G401 (cell line): ENCODE measurements at places on chromosomes 4 and X.
A peak's percentile ranks its signal among the peaks of the same experiment; 100 is the strongest.

GRCh38 chr4:132097041-132097440, 1052.1 kb upstream of the PCDH10 start:
- no peak for DNase-seq

DNA sequence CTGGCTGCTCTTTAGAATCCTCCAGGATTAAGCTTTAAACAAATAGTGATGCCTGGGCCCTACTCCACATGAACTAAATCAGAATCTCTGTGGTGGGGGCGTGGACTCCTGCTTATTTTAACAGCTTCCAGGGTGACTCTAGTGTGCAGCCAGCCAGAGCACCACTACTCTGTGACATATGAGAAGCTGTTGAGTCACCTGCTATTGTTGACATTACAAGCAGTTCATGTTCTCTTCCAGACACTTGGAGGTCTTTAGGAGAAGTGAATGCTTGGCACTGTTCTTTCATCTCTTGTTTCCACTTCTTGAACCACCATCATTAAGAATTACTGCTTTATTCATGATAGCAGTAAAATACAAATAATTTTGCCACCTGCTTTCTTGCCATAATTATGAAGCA, 426 bp upstream of the C4orf51 start:
- DNase-seq: no peak

- peak; percentile 79 for DNase-seq
Observed at GRCh38 chrX:153523269-153523668, 5.8 kb downstream of the ATP2B3 start.

GRCh38 chr4:183589461-183590099, 69.4 kb downstream of the RWDD4 start:
- no peak for DNase-seq

DNA sequence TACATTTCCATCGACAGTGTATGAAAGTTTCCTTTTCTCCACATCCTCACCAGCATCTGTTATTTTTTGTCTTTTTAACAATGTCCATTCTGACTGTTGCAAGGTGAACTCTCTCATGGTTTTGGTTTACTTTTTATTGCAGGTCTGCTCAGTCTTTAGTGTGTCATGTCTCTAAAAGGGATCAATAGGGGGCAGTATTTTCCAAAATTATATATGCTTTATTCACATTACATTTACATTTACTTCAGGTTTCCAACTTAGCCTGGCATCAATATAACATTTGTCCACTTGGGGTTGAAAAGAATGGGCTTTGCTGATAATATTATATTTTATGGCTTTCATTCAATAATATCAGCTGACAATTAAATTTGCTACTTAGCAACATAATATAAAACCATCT, 265.0 kb upstream of the SLITRK2 start:
- DNase-seq: no peak

DNA sequence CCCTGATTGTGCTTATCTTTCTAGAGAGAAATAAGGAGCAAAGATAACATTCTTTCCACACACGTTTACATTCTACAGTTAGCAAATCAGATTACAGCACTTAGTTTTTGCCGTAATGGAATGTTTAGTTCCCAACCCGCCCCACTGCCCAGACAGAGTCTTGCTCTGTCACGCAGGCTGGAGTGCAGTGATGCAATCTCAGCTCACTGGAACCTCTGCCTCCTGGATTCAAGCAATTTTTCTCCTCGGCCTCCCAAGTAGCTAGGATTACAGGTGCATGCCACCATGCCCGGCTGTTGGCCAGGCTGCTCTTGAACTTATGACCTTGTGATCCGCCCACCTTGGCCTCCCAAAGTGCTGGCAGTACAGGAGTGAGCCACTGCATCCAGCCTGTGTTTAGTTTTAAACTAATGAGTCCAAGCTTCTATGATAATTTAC, 8.4 kb upstream of the PRPS1 start:
- DNase-seq: no peak

GRCh38 chrX:151816934-151817333, 82.4 kb downstream of the CNGA2 start:
- no peak for DNase-seq

DNA sequence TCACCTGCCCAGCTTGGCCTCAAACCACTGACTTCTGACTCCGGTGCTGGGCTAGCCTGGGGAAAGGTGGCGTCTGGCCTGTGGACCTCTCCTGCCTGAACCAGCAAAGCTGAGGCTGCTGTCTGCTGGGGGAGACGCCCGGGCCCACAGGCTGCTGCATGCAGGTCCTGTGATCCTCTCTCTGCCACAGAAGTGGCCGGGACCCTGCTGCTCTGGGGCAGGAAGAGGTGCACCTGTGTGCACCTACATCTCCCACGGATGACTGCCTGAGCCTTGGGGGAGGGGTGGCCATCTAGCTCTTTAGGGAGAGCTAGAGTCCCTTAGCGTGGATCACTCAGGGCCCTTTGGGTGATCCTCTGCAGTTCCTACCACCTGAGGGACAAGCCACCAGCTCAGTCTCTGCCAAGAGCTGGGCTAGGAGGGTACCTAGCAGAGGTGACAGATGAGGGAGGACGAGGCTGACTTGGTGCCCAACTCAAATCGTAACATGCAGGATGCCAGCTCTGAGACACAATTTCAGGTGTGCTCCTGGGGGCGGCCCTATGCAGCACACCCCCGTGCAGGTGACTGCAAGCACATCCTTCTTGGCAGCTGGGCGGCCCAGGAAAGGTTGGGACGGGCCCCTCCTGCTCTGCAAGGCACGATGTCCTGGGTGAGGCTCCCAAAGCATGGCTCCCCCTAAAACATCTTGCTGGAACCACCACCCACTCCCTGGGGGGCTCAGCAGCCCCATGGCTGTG, 22.5 kb downstream of the LETM1 start:
- no peak for DNase-seq

DNA sequence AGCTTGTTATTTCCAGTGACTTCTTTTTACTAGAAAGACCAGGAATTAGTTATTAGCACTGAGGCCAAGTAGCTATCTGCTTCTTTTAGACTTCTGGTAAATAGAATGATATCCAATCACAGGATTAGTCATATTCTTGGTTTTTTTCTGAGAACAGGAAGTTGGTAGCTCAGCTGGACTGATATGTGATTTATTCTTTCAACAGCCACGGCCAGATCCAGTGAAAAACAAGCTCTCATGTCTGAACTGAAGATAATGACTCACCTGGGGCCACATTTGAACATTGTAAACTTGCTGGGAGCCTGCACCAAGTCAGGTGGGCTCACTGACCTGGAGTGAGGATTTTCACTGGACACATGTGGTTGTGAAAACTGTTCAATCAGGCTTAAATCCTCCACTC, 48.6 kb downstream of the PDGFRA start:
- DNase-seq: no peak

DNA sequence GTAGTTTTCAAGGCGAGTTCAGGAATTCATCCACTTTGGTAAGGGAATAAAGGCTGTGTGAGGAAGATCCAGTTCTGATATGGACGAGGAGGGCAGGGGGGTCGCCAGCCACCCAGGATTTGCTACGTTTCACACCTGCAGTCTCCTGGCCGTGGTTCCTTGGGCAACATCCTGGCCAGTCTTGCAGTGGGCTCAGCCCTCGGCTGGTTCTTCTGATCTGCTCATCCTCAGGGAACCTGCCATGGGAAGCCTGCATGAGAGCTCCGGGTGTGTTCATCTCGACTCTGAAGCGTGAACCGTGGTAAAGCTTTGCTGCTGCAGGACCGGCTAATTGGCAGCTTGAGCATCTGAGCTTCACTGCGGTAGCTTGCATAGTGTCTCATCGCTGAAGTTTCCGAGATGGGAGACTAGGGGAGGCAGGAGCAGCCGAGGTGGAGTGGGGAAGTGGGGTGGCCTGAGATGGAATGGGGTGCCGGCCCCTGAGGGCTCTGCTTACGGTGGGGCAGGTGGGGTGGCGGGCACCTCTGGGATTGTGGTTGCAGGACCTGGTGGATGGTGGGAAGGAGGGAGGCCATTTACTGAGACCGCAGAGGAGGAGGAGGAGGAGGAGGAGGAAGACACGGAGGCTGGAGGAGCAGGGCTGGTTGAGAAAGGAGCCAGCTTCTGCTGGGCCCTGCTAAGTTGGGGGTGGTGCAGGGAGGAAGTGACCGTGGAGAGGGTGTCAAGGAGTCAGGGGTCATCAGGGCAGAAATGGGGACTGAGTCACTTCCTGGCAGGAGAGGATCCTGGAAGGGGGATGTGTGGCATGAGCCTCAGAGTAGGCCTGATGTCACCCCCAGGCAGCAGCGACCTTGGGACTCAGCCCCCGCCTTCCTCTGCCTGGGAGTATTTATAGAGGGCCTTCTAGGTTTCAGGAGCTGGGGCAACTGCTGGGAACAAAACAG, 213.1 kb upstream of the PSAPL1 start:
- DNase-seq: no peak

DNA sequence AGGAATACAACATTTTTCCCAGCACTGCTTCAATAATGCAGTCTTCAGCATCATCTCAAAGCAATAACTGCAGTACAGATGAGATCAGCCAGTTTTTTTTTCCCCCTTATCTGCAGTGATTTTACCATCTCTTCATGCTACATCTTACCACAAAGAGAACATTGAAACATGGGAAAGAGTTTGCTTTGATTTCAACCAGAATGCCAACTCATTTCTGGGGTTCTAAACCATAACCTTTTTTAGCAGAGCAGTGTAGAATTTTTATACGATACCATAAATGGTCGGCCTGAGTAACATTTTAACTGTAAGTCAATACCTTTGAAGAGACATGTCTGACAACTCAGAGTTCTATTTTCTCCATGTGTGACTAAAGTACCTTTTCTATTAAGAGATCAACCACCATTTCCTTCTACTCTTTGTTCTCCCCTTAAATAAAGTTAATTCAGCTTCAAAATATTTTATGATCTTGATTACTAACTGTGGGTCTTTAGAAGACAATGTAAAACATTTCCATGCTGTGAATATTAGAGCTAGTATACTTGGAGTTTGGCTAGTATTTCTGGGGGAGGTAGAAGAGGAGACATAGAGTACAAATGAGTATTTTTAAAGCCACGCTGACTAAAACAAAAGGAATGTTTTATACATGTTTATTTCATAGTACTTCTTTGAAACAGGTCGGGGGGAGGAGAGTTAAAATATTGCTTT, 69.1 kb downstream of the TET2 start:
- no peak for DNase-seq

DNA sequence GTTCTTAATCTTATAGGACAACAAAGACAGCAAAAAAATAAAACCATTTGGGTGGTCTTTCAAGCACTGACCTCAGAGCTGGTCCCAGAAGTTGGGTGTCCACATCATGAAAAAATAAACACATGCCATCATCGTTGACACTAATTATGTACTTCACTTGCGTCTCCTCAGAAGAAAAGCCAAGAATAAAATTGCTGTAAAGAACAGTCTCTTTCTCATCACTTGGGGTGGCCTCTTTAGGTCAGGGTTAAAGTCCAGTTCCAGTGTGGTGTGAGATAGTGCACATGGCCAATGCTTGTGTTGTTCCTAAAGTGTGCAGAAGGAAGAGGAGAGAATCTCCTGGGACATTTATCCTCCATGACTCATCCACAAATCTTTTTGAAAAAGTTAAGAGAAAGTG, 49.5 kb upstream of the IBSP start:
- no peak for DNase-seq

DNA sequence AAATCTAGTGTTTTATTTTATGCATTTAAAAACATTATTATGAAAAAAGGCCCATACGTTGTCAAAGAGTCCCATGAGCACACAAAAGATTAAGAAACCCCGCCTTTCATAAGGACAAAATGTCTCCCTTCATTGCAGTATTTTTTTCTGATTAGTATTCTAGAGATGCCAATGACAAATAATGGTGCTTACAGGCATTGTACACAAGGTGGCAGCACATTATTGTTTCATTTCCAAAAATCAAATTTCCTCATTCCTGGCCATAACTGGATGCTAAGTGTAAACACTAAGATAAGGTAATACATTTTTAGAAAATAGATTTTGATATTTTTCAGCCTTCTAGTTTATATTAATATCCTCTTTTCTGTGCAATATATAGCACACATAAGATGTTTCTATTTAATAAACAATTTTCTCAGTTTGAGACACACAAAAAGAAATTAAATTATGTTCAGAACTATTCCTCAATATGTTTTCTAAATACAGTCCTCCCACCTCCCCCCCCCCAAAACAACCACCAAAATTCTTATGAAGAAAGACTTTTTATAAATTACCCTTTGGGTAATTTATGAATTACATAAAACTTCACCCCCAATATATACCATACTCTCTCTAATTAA, 47.7 kb downstream of the TIGD2 start:
- peak; percentile 86 for DNase-seq

DNA sequence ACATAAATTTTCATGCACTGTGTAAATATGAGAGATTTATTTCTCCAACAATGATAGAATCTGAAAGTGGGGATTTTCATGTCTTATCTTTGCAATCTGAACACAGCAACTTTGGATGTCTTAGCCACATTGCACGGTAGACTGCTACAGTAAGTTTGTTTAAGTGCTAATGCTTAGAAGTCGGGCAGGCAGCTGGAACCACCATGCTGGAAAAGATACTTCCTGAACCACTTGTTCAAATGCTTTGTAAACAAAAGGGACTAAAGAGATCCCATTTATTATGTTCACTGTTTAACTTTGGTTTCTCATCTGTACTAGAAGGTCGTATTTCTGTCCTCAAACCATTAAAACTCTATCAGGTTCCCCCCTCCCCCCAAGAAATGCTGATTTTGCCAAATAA, 555.9 kb upstream of the DIPK2B start:
- no peak for DNase-seq

GRCh38 chr4:4779486-4779885, 80.0 kb upstream of the MSX1 start:
- DNase-seq: no peak

GRCh38 chrX:18394477-18394876, 30.9 kb upstream of the CDKL5 start:
- no peak for DNase-seq

GRCh38 chr4:145956288-145956890, 17.8 kb upstream of the ZNF827 start:
- DNase-seq: peak; percentile 25

GRCh38 chr4:111775556-111776297, 369.5 kb upstream of the FAM241A start:
- no peak for DNase-seq

- DNase-seq: no peak
Observed at GRCh38 chr4:67151376-67152343, 393.6 kb downstream of the CENPC start.

DNA sequence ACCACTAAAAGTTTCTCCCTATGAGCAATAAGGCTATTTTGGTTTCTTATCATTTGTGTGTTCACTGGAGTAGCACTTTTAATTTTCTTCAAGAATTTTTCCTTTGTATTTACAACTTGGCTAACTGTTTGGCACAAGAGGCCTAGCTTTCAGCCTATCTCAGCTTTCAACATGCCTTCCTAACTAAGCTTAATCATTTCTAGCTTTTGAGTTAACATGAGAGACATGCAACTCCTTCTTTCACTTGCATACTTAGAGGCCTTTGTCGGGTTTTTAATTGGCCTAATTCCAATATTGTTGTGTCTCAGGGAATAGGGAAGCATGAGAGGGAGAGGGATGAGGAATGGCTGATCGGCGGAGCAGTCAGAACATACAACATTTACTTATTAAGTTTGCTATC, 349.8 kb downstream of the OPHN1 start:
- DNase-seq: no peak
